ENCODE measurements at places on chromosomes 2 and 18. TPM values are rescaled to one million over a fixed set of nuclear protein-coding genes. Genes with fewer than 3 reads are reported as not detected.
A peak's percentile ranks its signal among the peaks of the same experiment; 100 is the strongest.

- H3K27ac ChIP-seq = no peak overlapping the region
- DNase-seq = no peak
- no peaks in the 10 kb centered on the region for H3K27me3 ChIP-seq
- H3K36me3 ChIP-seq = no peaks in the 10 kb centered on the region
- H3K4me3 ChIP-seq = no peak overlapping the region
- no peaks in the 10 kb centered on the region for H3K4me1 ChIP-seq
These were observed 317.1 kb upstream of the CWC22 start for GRCh38 chr2:180324182-180324581.

Gene FIGN
- 1.1 TPM for total RNA-seq

GRCh38 chr2:221600388-221600787 is 28.3 kb upstream of the EPHA4 start:
- no peak for DNase-seq
- H3K27ac ChIP-seq = no peak overlapping the region
- H3K4me1 ChIP-seq = no peaks in the 10 kb centered on the region
- no peaks in the 10 kb centered on the region for H3K27me3 ChIP-seq
- H3K36me3 ChIP-seq = no peaks in the 10 kb centered on the region

DNA sequence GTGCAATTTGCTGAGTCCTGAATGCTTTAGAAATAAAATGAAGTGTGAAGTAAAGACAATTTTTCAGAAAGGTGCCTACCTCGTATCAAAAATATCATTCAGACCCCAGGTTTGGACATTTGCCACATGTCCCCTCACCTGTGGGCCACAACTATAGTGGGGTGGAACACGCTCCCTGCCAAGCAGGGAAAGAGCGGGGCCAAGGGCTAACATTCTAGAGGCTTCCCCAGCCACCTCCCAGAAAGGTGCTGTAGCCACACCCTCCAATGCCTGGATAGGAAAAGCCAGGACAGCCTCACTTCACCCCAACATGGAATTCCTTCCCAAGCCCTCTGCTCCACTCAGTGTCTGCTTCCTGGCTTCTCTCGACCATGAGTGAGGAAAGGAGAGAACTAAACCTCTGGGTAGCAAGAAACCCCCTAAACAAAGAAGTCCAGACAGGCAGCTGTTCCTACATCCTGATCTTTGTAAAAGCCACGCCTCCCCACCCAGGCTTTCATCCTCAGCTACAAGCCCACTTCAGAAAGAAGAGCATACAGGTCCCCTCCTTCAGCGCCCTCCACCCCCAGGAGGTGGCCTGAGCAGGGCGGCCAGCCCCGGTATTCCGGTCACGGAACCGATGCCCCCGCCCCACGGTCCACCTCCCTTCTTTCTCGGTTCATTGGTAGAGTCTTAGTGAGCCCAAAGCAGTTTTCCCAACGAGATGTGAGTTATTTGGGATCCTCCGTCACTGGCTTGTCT is 2.1 kb downstream of the COL6A3 start:
- H3K27ac ChIP-seq = no peak overlapping the region
- H3K36me3 ChIP-seq = no peaks in the 10 kb centered on the region
- no peak for DNase-seq
- H3K4me1 ChIP-seq = peaks cover 4% of the 10 kb centered on the region
- no peak overlapping the region for H3K4me3 ChIP-seq
- H3K27me3 ChIP-seq = peaks cover 8% of the 10 kb centered on the region

- H3K27me3 ChIP-seq = no peaks in the 10 kb centered on the region
- no peaks in the 10 kb centered on the region for H3K4me1 ChIP-seq
- H3K36me3 ChIP-seq = no peaks in the 10 kb centered on the region
- no peak overlapping the region for H3K27ac ChIP-seq
- no peak overlapping the region for H3K4me3 ChIP-seq
These were observed 124.1 kb upstream of the KLHL14 start for GRCh38 chr18:32896776-32897547.

DNA sequence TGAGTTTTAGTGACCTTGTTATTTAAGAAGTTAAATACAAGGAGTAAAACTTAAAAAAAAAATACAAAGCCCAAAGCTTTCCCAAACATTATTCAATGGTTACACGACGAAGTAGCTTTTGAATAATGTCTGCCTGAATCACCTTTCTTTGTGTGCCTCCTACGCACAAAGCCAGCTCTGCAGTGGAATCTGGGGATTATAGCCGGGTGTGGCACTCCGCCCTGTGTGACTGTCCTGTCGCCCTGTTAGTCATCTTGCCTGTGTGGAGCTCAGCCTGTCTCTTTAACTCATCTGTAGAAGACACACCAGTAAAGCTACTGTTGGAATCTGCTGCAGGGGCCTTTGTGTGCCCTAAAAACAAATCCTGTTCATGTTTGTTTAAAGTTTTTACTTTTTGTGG is 79.4 kb upstream of the TCF7L1 start:
- H3K27me3 ChIP-seq = no peaks in the 10 kb centered on the region
- H3K4me1 ChIP-seq = no peaks in the 10 kb centered on the region
- DNase-seq = peak; percentile 77
- H3K27ac ChIP-seq = no peak overlapping the region

DNA sequence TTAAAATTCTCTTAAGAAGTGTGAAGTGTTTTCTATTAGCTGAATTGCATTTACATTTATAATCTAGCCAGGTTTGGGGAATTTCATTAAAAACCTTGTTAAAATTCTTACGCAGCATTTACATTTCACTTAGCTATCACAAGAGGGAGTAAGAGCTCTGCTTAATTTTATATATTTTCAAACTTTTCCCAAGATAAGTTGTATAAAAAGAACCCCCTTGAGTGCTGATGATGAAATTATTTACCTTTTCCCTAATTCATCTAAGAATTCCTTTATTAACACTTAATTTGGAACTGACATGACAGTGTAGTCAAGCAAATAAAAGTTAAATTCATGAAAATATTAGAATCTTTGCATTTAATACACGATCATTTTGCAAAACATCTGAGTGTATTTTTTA is 54.2 kb upstream of the ZSWIM2 start:
- DNase-seq = no peak
- no peak overlapping the region for H3K27ac ChIP-seq
- no peak overlapping the region for H3K4me3 ChIP-seq
- no peaks in the 10 kb centered on the region for H3K36me3 ChIP-seq
- H3K27me3 ChIP-seq = no peaks in the 10 kb centered on the region
- no peaks in the 10 kb centered on the region for H3K4me1 ChIP-seq

DNA sequence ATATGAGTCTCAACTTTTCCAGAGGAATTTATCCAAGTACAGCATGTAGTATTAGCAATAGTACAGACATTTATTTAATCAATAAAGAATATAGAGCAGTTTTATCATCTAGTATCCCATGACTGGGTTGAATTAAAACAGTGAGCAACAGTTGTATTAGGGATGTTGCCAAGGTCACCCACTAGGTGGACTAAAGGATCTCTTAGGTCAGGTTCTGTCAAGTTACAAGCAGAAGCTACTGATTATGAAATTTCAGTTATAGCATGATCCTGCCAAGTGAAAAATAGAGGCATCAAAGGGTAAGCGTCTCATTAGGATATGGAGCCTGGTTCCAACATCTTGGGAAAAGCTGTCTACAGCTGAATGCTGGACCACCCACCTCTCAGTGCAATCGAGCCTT is 52.1 kb upstream of the LAPTM4A start:
- H3K27ac ChIP-seq = no peak overlapping the region
- H3K36me3 ChIP-seq = no peaks in the 10 kb centered on the region
- no peaks in the 10 kb centered on the region for H3K4me1 ChIP-seq
- no peak overlapping the region for H3K4me3 ChIP-seq
- H3K27me3 ChIP-seq = no peaks in the 10 kb centered on the region

DNA sequence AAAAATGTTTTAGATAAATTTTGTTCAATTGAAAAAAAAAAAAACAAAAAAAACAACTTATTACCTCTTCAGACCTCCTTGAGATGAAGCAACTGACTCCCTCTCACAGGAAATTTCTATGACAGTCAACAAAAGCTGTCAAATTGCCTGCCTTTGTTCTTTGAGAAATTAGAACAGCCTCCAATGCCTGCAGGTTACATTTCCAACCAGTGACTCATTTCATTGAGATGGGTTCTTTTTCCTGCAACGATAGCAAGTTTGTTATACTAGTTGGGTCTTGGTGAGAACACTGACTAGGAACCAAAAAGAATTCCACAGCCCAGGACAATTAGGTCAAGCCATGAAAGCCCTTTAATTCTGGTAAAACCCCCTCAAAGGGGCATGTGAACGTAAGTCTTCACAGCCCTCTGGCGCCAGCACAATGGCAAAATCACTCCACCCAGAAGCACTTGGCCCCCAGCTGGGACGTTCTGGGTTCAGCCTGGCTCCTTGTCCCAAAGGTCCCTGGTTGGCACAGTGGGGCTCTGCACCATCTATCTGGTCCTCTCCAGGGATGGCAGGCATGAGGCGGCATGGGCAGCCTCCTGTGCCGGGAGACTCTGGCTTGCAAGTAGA is 87.0 kb downstream of the SPP2 start:
- H3K27ac ChIP-seq = no peak overlapping the region
- DNase-seq = no peak
- no peaks in the 10 kb centered on the region for H3K4me1 ChIP-seq
- no peaks in the 10 kb centered on the region for H3K36me3 ChIP-seq

- H3K4me1 ChIP-seq = peaks cover 27% of the 10 kb centered on the region
- H3K36me3 ChIP-seq = no peaks in the 10 kb centered on the region
- no peaks in the 10 kb centered on the region for H3K27me3 ChIP-seq
- no peak overlapping the region for H3K4me3 ChIP-seq
These were observed 50.4 kb downstream of the PLB1 start for GRCh38 chr2:28546242-28546641.

DNA sequence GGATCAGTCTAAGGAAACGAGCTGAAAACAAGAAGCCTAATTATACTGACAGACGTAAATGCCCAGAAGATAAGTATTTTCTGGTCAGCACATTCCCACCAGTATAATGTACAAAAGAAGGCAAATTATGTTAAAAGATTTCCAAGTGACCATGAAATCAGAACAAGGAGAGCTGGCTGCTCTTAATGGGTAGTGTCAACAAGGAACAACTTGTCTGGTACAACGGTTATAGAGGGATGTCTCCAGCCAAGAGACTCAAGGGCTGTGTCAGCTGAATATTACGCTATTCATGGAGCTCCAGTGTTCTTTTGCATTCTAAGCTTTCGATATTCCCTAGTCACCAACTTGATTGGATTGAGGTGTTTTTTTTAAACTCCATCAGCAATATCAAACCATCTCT is 8.6 kb upstream of the L3MBTL4 start:
- no peaks in the 10 kb centered on the region for H3K27me3 ChIP-seq
- no peaks in the 10 kb centered on the region for H3K36me3 ChIP-seq
- DNase-seq = no peak
- H3K4me3 ChIP-seq = no peak overlapping the region
- no peaks in the 10 kb centered on the region for H3K4me1 ChIP-seq
- H3K27ac ChIP-seq = no peak overlapping the region

Measured in adrenal gland (tissue), 19 donors.